ENCODE measurements at places on chromosomes 3 and 15.

- no peak for DNase-seq
Observed at GRCh38 chr15:97182581-97182980, 777.9 kb upstream of the ARRDC4 start.

DNA sequence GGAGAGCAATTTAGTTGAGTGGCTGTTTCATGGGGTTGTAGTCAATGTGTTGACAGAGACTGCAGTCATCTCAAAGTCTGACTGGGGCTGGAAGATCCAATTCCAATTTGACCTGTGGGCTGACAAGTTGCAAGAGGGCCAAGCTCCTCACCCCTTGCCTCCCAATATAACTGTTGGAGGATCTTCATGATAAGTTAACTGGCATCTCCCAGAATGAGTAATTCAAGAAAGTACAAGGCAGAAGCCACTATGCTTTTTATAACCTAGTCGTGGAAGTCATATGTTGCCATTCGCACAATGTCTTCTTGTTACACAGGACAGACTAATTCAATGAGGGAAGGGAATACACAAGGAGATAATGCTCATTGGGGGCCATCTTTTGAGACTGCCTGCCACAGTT is 29.1 kb downstream of the GPR15 start:
- DNase-seq, result no peak

DNA sequence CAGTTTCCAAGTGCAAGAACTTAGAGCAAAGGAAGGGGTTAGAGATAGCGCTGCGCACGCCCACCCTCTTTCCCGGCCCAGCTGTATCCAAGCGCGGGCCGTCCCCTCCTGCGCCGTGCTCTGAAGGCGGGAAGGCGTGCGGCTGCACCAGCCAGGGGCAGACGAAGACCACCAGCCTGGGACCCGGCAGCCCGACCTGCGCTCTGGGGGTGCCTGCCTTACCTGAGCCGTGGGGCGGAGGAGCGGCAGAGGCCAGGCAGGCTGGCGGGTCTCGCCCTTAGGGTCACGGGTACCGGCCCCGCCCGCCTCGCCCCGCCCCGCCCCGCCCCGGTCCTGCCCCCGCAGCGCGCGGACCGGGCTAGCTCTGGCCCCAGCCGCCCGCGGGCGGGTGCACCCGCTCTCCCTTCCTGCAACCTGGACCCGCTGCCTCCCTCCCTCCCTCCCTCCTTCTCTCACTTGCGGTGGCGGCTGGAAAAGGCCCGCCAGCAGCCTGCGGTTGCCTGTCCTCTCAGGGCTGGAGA is at the start of gene WDR72:
TSS of gene WDR72 (minus strand) at position 253 of the 521 bp plus-strand sequence. CDS start 26,514 bp downstream, outside the sequence.
- no peak for DNase-seq

GRCh38 chr3:8848696-8849131 is 79.3 kb upstream of the OXTR start:
- no peak for DNase-seq

DNA sequence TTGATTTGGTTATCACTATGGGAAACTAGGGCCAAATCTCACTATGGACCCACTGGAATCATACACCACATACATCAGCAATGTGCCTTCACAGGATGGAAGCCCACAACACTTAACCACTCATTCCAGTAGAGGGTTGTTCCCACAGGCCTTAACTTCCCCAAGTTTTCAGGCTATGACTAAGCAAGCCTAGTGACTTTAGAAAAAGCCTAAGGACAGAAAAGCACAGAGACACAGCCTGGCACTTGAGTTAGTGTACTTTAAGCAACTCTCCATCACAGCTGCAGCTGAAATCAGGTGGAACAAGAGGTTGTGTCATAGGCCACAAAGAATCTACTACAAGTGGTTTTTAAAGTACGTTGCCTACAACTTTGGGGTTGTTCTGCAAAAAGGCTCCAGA is 128.7 kb downstream of the LRRN1 start:
- no peak for DNase-seq

GRCh38 chr3:66854601-66855151 is 143.4 kb upstream of the KBTBD8 start:
- no peak for DNase-seq

DNA sequence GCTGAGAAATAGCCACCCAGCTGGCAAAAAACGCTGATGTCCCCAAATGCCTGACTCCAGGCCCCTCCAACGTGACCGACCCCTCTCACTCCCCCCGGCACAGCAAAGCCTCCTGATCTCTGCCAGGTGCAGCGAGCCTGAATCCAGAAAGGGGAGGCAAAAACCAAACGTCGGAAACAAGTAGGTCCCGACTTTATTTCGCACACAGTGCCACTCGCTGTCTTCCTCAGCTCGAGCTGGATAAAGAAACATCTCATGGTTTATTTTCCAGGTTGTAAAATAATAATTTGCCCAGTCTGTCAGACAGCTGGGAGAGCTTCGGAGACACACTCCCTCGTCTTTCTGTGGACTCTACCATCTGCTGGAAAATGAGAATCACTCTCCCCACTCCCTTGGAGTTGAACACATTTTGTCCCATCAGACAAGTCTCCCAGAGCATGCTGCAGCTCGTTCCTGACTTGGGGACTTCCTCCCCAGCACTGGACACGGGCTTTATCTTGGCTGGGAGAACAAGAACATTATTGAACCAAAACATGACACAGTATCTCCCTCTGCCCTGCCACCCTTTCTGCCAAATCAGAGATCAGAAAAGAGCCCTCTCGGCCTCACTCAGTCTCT is 142.8 kb downstream of the NUP210 start:
- no peak for DNase-seq

GRCh38 chr3:96843505-96844203 is 29.3 kb downstream of the EPHA6 start:
- no peak for DNase-seq

DNA sequence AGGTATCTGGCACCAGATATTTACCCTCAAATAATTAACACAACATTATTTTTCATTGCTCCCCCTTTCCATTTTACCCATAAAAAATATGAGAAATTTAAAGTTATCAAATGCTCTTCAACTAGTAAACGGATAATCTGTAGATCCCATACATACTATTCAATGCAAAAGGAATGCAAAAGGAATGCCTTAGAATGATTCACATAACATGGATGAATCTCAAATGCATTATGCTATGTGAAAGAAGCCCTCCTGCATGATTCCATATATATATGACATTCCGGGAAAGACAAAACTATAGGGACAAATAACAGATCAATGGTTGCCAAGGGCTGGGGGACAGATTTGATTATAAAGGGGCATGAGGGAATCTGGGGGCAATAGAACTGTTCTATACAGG is 195.7 kb downstream of the STT3B start:
- DNase-seq, result no peak

- DNase-seq, result no peak
Observed at GRCh38 chr15:74752531-74752930, 3.9 kb downstream of the CYP1A2 start.

GRCh38 chr15:47443839-47444238 is 273.5 kb upstream of the SEMA6D start:
- no peak for DNase-seq

DNA sequence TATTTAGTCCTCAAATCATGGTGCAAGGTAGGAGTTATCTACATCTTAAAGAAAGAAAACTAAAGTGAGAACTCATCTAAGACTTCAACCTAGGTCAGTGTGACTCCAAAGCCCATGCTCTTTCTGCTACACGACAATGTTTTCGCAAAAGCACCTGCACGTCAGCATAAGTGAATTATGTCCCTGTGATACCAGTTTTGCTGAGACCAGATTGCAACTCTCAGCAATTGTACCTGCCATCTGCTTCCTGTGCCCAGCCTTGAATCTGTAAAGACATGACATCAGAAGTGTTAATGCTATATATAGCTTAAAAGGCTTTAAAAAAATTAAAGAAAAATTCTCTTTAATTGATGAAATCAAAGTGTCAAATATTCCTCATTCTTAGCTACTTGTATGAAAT is 43.4 kb downstream of the RETNLB start:
- no peak for DNase-seq

- DNase-seq, result no peak
Observed at GRCh38 chr3:140630866-140631265, 47.0 kb upstream of the TRIM42 start.

- no peak for DNase-seq
Observed at GRCh38 chr3:81980596-81981494, 219.4 kb upstream of the GBE1 start.

DNA sequence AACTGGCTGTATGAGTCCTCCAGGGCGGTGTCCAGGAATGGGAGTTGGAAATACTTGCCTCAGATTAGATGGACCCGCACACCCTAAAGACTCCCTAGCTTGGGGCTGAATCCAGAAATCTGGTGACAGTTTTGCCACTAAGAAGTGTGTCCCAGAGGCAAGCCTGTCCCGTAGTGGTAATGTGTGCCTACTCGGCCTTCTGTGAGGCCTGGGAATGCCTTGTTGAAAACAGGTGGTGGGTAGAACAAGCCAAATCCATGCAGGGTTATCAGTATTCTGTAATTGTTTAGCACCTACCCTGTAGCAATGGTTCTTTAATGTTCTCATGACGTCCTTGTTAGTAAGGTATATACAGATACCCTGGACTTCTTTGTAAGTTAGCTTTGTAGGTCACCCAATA is 1.6 kb downstream of the C3orf52 start:
- no peak for DNase-seq

DNA sequence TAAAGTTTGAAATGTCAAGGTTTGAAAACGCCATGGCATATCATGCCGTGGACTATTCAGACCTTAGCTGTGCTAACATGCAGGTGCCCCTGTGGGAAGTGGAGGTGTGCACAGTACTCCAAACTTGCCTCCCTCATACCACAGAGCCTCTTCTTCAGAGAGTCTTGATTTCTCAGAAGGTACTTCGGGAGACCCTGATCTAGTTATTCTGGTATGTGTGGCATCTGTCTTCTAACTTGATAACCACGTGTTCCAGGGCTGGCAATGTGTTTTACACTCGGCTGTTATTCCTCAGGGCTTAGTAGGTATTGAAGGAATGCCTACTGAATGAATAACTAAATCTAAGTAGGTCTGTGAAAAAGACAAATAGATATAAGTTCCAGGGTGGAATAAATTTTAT is 309.9 kb downstream of the CLSTN2 start:
- no peak for DNase-seq

DNA sequence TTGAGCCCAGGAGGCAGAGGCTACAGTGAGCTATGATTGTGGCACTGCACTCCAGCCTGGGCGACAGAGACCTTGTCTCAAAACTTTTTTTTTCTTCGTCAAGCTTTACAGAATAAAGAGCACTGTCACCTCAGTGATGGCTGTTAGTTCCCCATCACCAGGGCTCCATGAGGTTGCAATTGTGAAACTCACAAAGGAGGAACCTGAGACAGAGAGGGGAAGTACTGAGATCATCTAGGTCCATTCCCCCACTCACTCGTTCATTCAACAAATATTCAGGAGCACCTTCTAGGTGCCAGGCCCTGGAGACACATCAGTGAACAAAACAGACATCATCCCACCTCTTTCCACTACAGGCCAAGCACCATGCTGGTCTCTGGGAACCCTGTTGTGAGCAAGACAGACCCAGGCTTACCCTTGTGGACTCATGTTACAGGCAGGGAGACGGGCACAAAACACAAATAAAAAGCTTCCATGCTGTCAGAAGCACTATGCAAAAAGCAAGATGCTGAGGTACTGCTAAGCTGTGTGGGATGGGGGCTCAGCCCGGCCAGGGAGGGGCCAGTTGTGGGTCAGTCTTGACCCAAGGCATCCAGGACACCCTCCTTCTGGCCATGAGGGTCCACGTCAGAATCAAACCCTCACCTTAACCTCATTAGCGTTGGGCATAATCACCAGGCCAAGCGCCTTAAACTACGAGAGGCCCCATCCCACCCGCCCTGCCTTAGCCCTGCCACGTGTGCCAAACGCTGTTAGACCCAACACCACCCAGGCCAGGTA is 2.1 kb upstream of the RHO start:
- DNase-seq, result peak; percentile 86

GRCh38 chr15:49986326-49986725 is 132.7 kb downstream of the ATP8B4 start:
- no peak for DNase-seq

DNA sequence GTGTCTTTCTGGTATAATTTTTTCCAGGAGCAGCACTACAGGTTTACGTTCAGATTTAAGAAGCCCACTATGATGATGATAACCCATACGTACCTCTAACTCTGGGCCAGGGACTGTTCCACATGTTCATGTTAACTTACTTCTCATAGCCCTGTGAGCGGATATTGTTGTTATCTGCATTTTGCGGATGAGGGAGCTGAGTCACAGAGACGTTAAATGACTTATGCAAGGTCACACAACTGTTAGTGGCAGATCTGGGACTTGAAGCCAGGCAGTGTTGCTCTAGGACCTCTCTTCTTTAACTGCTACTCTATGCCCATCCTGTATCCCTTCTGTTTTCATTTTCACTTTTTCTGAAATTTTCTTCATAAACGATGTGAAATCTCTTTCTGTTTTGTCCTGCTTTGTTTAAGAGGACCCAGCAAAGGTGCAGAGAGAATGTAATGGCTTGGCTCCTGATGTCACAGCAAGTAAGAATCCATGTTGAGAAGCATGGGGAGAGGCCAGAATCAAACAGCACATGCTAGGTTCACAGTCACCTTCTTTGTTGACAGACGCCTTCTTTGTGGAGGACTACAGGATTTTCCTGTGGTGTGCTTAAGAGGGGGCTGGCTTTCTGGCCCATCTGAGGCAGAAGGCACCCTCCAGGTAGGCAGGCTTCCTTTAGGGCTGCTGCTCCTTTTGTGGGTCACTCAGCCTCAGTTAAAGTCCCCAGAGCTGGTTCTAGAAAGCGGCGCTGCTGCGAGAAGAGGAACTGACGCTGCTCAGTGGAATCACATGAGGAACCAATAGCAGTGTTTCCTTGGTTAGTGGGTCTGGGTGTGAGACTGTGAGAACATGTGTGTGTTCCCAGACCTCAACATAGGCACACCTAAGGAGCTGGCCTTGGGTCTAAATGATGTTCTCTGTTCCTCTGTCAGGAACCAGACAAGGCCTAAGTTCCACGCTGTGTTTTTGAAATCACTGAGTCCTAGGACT is 121.6 kb downstream of the TMEM108 start:
- no peak for DNase-seq

DNA sequence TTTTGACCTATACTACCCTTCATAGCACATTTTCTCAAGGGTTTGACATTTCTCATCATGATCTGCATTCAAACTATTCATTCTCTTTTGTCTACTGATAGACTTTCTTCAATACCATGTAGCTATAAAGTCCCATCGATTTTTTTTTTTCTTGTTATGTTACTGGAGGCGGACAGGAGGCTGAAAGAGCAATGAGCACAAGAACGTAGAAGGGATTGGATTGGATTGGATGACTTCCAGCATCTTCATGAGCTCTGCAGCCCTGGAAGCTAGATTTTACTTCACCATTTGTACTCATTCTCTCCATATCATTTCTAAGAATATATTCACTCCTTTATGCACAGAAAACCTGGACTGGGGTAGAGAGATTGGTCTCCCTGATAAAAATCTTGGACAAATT is 43.2 kb downstream of the DUT start:
- no peak for DNase-seq

DNA sequence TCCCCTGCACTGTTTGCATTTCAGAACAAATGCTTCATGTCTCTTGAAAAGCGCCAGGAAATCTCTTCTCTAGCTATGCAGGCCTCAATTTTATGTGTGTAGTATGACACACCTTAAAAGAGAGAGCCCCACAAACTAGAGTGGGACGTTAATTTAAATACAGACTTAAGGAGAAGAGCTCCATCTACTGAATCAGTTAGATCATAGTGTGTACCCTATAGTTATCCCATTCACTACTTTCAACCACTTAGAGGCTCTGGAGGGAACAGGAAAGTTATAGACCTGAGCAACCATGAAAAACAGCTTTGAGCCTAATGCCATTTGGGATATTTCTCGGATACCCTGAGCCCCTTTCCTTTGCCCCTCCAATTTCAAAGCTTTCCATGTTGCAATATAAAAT is 153.7 kb downstream of the TIGIT start:
- no peak for DNase-seq

GRCh38 chr15:42736178-42736792 is 643 bp downstream of the CDAN1 start:
- no peak for DNase-seq
